LHCN-M2 (cell line): ENCODE measurements at places on chromosomes 12 and 14.

GRCh38 chr12:93502802-93503623, 35.7 kb downstream of the MRPL42 start:
- peak; percentile 23 for DNase-seq

- no peak for DNase-seq
Observed at GRCh38 chr12:18953505-18953904, 176.0 kb upstream of the PLEKHA5 start.

GRCh38 chr12:21336656-21337055, 1.9 kb upstream of the SLCO1A2 start:
- DNase-seq: no peak

DNA sequence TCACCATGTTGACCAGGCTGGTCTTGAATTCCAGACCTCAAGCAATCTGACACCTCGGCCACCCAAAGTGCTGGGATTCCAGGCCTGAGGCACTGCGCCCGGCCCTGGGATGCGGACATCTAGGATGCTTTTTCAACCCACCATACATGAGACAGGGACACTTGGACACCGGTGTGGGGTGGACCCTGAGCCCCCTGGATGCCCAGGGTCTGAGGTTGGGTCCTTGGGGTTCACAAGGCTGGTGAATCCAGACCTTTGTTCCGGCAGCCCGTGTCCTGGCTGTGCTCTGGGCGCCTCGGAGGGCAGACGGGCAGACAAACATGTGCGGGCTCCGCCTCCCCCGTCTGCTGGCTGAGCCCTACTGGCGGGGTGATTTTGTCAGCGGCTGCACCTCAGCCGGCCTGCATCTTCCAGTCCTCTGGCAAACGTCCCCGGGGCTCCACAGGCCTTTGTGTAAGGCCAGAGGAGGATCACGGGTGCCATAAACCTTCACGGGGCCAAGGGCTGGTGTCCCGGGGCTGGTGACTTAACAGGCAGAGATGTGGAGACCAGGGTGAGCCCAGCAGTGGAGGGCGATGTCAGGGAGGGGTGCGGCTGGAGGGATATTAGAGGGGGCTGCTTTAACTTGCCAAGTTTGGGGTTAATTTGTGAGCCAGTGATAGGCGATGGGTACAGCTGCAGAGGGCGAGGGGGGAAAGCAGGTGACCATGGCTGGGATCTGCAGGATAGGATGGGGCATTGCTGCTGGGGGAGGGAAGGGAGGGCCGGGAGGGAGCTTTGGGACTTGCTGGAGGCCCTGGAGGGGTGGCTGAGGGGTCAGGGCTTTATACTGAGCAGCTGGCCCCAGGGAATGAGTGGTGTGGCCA, 5.8 kb downstream of the ASPG start:
- no peak for DNase-seq

- no peak for DNase-seq
Observed at GRCh38 chr14:95257521-95257920, 62.2 kb downstream of the CLMN start.

GRCh38 chr14:98375566-98375965, 896.4 kb downstream of the BCL11B start:
- DNase-seq: no peak

DNA sequence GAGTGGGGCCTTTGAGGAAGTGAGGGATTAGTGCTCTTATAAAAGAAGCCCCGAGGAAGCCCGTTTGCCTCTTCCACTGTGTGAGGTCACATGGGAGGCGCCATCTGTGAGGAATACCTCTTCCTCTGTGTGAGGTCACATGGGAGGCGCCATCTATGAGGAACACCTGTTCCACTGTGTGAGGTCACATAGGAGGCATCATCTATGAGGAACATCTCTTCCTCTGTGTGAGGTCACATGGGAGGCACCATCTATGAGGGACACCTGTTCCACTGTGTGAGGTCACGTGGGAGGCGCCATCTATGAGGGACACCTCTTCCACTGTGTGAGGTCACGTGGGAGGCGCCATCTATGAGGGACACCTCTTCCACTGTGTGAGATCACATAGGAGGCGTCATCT, 69.7 kb downstream of the SLC24A4 start:
- DNase-seq: no peak

DNA sequence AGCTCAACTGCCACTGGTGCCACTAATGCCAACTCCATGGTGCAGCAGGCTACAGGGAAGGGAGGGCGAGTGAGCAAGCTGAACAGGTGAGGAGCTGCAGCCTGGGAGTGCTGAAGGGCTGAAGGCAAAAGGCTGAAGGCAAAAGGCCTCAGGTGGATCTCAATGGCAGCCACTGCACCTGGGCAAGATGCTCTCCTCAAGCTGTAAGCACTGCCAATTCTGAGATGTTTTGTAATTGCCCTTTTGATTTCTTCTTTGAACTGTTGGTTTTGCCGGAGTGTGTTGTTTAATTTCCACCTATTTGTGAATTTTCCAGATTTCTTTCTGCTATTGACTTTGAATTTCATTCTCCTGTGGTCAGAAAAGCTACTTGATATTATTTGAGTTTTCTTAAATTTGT, 97.6 kb downstream of the PIK3C2G start:
- DNase-seq: no peak
